Activated naive CD4-positive, alpha-beta T cell (primary cell): ENCODE measurements at places on chromosomes 1 and 21.

DNA sequence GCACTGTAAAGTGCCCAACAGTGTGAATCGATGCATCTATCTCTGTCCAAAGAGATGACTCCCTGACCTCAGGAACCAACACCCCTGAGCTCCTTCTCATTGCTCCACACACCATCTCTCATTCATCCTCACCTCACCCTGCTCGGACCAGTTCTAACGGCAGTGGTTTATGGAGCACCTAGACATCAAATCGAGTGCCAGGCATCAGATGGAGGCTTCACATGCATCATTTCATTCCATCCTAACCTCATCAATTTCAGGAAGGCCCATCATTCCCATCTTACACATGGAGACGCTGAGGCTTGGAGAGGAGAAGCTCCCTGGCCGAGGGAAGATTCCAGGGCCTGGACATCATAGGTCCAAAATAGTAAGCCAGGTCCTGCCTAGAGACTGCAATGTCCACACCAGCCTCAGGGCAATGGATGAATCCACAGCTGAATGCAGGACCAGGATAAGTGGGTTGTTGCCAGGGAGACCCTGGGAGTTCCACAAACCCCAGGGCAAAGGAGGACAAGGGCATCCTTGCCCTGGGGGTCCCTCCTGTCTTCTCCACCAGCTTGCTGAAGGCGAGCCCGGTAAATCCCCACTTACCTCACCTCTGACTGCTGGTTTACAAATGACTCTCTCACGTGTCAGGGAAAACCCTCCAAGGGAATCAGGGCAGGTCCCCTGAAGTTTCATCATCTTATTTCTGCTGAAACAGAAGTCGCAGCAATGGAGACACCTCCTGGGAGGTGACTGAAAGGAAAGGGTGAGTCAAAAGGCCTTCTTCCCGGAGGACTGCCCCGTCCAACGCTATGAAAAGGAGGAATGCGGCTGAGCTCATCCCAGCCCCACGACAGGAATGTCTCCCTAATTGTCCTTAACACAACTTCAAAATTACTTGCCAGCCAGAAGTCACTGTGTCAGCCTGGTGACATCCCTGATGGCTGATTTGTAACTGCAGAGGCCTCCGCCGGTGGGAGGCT, 9.0 kb upstream of the IFFO2 start:
- no peak for DNase-seq

DNA sequence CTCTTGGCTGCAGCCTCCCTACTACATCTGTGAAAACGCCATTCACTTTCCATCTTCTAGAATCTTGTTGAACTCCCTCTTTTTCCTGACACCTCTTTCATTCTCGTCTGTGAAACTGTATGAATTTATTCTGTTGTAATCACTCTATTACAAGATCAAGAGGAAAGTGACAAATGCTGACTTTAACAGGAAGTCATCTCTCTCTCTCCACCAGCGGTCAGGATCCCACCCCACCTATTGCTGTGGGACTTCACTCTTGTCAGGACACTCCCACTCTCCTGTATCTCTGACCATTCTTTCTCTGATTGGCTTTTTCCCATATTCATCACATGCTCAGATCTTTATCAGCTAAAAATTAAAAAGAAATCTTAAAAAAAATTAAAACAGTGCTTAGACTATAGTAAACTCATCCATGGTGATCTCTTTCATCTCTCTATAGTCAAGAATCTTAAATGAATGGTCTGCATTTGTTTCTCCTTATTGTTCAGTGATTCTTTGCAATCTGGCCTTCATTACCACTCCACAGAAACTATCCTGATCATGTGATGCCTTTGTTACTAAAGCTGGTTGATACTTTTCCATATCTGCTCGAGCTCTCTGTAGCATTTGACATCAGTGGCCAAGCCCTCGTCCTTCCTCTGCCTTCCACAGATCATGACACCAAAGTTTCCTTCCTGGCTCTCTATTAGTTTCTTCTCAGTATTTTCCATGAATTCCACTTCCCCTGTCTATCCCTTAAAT, 113.6 kb downstream of the UCHL5 start:
- no peak for DNase-seq

GRCh38 chr1:220426989-220427388, 100.9 kb upstream of the MARK1 start:
- no peak for DNase-seq

GRCh38 chr1:236947794-236948193, 56.4 kb downstream of the MT1HL1 start:
- no peak for DNase-seq

DNA sequence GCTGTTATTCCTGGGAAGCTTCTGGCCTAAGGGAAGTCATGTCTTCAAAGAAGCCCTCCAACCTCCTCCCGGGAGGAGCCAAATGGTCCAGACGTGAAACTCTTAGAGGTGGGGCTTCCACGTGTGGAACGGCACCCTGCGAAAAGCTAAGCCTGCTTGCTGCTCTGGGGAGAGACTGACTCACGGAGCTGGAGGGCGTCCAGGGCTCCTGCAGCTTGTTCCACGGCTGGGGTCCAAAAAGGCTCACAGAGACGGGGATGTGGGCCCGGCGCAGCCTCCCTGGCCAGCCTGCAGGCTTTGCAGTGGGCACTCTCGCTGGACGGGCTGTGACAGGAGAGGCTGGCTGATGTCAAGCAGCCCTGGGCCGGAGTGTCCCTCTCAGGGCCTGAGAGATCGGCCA, 105.1 kb downstream of the COLGALT2 start:
- no peak for DNase-seq

DNA sequence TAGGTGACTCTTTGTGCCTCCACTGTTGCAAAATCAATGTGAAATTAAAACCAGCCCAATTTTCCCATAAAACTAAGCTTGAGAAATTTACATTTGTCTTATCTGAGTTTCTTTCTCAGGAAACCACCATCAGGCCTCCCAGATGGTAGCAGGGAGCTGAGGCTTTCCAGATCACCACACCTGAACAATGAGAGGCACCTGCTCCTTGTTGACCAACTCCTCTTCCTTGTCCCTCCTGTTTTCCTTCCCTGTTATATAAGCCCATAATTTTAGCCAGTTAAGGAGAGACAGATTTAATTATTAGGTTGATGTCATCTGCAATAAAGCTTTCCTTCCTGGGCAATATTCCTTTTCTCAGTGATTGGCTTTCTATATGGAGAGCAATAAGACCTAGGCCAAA, 32.0 kb upstream of the C1orf185 start:
- DNase-seq = no peak

GRCh38 chr1:89839516-89839915, 18.7 kb downstream of the LRRC8D start:
- DNase-seq = no peak

DNA sequence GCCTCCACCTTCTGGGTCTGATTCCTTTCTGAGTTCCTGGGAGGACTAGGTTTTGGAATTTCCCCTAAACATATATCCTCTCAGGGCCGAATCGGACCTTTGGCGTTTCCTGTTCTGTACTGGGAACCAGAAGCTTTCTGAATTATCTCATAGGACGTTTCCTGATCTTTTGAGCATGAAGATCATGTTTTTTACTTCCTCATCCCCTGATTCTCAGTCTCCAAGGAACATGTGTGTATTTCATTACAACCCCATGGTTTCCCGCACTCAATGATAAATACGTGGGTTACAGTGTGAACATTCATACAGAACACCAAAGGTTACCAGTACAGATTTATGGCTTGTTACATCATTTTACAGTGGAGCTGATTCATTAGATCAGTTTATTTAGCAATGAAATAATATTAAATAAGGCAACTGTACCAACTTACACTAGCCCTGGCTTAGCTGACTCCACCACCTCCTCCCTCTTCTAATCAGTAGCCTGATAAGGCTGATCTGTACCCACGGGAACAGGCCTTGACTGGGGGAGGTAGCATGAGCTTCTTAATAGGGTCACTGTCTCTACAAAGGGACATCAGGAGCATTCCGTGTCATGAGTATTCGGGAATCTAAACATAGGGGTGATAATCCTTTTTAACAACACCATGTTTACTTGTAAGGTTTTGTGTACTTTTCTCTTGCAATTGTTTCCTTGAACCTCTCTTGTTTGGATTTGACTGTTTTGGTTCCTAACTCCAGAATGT, 57.8 kb upstream of the ERRFI1 start:
- no peak for DNase-seq

DNA sequence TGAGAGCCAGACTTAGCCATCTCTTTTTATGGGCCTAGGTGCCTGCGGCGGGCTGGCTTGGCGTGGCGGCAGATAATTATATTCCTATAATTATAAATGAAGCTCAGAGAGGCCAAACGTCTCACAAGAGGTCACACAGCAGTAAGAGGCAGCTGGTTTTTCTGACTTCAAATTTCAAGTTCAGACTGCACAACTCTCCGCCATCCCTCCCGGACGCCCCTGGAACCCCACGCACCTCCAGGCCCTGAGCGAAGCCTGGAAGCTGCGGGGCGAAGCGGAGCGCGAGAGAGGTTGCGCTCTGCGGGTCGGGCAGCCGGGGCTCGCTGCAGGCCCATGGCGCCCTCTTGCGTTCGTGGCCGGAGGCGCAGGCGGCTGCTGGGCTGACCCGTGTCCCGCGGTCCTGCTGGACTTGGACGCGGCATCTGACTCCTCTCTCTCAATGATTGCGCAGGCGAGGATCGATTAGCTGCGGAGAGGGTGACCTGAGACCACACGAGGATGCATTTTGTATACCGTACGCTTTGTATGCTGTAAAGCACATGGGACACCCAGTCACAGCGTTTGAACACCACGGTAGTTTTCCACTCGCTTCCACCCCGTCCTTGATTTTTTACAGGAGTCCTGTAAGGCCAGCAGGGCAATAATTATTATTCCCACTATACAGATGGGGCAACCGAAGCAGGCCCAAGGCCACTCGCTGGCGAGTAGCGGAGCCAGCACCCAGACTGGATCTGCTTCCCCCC, 272.7 kb downstream of the FOXD2 start:
- peak; percentile 54 for DNase-seq

DNA sequence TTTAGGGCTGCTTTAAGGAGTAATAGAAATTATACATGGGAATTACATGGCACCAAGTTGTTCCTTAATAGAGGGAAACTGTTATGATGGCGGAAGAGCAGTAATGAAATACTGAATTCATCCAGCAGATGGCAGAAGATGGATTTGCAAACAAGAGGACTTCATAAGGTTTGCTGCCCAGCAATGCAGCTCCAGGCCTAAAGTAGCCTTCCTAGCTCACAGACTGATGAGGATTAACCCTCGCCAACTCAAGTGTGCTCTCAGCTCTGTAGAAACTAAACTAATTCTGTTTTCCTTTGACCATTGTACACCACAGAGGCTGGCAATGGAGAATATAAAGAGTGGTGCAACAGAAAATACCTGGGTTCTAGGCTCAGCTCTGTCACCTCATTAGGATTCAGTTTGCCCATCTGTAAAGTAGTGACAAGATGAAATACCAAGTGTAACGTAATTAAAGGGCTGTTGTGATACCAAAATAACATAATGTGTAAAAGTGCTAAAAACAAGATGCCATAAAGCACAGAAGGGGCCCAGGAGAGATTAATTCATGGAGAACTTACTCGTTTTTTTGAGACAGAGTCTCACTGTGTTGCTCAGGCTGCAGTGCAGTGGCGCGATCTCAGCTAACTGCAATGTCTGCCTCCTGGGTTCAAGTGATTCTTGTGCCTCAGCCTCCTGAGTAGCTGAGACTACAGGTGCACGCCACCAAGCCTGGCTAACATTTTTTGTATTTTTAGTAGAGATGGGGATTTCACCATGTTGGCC, 102.4 kb upstream of the SERBP1 start:
- no peak for DNase-seq

GRCh38 chr1:239616673-239617072, 230.3 kb downstream of the CHRM3 start:
- no peak for DNase-seq

- no peak for DNase-seq
These were observed 9.3 kb upstream of the PI4KB start for GRCh38 chr1:151336556-151336955.

GRCh38 chr1:37764414-37764825, 500 bp downstream of the EPHA10 start:
- DNase-seq = peak; percentile 6

DNA sequence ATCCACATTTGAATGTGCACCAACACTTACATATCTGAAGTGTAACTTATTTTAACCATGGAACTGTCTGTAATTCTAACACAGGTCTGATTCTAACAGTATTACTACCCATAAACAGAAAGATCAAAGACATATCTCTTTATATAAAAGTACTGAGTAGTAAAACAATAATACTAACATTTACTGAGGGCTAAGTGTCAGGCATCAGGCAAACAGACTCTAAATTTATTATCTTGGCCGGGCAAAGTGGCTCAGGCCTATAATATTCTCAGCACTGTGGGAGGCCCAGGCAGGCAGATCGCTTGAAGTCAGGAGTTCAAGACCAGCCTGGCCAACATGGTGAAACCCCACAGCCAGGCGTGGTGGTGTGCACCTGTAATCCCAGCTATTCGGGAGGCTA, 85.9 kb downstream of the JAK1 start:
- no peak for DNase-seq

DNA sequence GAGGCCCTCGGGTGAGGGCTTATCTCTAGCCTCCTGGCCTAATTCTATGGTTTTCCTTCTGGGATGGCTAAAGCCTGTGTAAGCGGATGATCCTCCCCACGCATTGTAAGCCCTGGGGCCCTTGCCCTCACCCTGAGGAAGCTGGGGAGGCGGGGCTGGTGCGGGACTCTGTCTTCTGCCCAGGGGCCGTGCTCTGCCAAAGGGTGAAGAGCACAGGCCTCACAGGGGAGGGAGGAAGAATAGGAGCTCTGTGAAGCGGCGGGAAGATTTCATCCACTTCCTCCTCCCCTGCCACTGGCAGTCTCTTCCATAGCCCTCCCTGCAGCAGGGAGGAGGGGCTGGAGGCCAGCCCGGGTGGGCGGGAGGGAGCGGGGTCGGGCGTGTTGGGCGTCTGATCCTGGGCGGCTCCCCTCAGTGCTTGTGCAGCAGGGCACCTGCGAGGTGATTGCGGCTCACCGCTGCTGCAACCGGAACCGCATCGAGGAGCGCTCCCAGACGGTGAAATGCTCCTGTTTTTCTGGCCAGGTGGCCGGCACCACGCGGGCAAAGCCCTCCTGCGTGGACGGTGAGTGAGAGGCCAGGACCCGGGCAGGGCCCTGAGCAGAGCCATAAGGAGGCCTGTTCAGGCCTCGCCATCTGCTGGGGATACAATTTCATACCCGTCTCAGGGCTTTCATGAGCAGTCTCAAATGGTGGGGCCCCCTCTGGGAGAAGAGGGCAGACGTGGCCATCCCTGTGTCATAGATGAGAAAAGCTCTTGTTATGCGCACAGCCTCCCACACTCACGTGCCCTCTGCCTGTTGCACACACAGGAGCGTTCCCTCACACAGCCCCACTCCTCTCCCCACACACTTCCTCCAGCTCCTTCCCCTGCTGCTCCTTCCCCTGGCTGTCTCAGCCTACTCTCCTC, 7.7 kb upstream of the PPM1J start:
- no peak for DNase-seq

DNA sequence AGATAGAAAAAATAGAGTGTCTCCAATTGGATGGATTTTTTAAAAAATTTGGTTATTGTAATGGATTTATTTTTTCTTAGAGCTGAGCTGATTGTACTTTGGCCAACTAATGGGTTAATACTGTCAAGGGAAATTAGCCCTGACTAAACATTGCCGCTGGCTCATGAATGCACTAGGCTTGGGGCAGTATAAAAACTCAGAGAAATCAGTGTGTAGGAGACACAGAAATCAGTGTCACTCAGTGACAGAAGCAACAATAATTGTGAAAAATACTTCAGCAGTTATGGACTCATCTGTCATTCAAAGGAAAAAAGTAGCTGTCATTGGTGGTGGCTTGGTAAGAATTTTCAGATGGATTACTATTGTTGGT, at the start of gene KMO:
TSS of gene KMO (plus strand) at position 217 of the 370 bp plus-strand sequence. CDS start at position 284, 67 bp downstream.
- DNase-seq = no peak
